ENCODE measurements at places on chromosomes 5 and 9.

DNA sequence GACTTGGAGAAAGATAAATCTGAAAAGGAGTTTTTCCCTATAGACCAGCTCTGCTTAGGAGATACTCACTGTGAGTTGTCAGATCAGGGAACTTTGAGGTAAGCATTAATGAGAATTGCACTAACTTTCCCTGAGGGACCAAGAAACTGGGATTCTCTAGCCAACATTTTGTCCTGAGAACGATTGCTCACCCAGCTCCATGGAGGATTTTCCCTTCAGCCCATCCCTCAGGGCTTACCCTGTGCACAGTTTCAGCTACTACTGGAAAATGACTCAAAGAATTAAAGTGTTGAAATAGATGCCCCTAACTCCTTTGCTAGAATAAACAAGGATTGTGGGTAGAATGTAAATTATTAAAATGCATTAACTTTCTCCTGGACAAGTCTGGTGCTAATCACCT lies 237.2 kb upstream of the IL12B start:
- DNase-seq: no peak

- no peak for DNase-seq
Observed at GRCh38 chr5:36301858-36302603, at the start of gene RANBP3L. Gene RANBP3L (minus strand): TSS chr5:36301902. CDS start chr5:36301416, 486 bp downstream.

- DNase-seq: no peak
Observed at GRCh38 chr9:121956808-121957207, 136.3 kb downstream of the TTLL11 start.

DNA sequence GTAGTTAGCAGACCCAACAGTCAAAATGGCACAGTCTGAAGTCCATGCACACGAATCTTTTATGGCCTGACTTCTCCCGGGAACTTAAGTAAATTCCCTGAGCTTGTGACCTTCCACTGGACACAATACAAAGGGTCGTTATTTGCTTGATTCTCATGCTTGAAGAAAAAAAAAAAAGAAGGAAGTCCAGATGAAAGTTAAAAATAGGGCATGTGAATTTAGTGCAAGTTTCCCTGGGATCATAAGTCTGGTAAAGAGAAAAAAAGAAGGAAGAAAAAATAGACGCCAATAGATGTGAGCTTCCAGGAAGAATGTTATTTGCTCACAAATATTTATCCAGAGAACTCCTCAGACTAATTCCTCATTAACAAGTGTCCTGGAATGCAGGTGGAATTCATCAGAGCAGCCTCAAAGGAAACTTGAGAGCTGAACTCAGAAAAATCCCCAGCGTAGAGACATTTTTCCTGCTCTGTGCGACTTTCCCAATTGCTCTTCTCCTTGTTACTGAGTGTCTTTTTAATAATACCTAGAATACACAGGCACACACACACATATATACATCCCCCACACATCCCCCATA lies 616.3 kb downstream of the EBF1 start:
- no peak for DNase-seq

DNA sequence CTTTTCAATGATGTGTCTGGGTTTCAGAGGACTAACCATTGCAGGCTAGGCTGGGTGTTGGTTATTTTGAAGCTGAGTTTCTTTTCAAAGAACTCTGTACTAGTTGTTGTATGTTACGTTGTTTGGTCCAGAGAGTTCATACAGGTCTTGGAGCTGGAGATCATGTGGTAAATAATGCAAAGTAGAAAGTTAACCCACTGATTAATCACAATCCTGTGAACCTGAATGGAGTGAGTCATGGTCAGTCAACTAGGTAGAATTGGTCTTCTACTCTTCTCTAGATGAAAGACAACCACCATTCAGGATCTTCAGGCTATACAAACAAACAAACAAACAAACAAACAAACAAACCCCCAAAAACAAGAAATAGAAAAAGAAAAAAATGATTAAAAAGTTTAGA lies 388.9 kb upstream of the ACTBL2 start:
- no peak for DNase-seq

GRCh38 chr9:35636135-35636876 lies 14.4 kb downstream of the SIT1 start:
- DNase-seq: no peak

DNA sequence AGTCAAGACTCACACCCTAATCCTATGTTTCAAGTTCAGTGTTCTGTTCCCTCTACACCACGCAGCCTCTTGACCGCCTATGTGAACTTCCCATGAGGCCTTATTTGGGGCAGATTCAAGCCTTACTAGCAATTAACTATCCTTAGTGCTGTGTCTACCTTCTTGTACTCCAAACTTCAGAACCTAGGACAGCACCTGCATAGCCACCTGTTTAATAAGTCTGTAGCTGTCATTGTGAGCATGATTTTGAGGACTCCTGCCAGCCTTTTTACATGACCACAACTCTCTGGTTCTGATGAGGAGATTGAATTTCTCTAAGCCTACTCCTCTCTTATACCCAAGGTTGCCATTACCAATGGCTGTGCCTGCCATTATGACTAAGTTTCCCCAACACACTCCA lies 50.8 kb upstream of the PCSK1 start:
- DNase-seq: peak; percentile 23

GRCh38 chr9:133738640-133739225 lies 581 bp upstream of the SARDH start:
- DNase-seq: no peak

DNA sequence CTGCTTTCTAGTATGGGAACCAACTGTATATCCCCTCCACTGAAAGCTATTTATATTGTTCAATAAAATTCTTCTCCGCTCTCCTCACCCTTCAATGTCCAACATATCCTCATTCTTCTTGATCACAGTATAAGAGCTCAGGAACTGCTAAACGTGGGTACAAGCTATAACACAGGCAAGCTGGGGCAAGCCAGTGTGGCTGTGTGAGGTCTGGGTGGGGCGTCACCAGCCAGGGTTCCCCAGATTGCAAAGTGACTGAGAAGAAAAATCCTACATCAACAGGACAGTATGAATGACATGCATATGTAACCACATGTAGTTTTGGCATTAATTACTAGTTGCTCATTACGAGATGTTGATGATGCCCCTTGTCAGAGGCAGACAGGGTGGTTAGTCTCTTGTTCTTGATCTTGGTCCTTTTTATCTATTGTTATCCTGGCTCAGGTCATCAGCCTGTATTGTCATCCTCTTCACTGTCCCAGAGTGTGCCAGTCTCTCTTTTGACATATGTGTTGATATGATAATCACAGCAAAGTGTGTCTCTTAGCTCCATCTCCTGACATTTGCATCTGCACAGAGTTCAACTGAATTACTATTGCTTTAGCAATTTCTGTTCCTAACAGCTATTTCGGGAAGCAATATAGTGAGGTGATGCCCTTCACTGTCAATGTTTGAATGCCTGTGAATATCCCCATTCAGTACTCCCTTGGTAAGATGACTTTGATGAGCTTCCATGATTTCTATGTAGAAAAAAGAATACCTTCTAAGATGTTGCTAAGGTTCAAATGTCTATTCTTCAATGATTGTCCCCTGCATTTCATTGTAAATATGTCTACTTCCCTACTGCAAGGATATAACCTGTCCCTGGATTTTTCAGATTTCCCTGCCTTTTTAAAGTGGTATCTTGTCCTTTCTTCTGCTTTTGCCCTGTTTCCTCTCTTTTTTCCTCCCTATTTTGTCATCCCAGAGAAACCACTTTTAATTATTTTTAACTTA lies 140.3 kb downstream of the MAT2B start:
- no peak for DNase-seq

GRCh38 chr9:132387133-132387532 lies 19.5 kb downstream of the TTF1 start:
- no peak for DNase-seq

DNA sequence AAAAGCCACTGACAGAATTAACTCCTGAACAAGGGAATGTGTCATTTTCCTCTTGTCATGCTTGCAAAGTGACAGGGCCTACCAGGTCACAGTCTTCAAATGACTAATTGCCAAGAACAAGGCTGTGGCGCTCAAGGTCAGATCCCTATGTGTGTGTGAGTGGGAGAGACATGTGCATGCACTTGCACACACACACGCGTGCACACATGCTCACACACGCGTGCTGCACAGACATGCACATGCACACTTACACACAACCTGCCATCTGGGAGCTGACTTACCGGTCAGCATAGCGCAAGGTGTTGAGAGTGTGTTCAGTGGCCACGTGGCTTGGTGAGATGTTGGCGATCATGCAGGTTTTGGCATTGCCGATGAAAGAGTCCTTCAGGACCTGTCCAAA lies 69.8 kb downstream of the KIF24 start:
- no peak for DNase-seq

DNA sequence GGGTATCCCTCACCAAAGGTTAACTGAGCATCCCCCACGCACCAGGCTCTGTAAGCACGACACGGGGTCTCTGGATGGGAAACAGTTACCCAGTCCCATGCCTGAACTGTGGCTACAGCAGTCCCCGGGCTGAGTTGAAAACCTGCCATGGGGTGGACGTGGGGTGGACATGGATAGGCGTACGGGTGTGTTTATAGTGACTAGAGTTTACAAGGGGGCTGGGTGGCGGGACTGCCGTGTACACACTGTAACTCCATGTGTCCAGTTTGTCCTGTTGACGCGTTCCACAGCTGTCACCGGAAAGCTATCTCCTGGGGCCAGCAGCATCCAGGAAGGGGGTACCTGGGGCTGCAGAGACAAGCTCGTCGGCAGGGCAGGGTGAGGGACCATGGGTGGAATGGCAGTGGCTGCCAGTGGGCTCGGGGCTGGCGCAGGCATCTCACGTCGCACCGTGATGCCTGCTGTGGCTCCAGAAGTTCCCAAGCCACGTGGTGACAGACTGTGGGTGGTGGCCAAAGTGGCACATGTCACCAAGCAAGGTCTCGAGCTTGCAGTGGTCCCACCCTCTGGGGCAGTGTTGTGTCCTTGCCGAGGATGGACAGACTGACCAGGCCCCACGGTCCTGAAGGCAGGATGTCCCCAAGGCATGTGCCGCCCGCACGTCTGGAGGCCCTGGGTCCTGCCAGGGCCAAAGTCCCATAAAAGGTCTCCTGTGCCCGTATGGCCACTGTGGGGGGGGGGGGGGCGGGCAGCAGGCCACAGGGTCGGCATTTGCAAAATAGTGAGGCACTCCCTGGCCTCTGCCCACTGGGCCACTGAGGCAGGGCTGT lies 29.3 kb upstream of the RNF130 start:
- DNase-seq: no peak

- no peak for DNase-seq
Observed at GRCh38 chr9:38286766-38287165, 105.7 kb upstream of the ALDH1B1 start.

GRCh38 chr9:89497257-89497963 lies 503 bp downstream of the SEMA4D start:
- no peak for DNase-seq

GRCh38 chr5:154575546-154576428 lies 97.8 kb upstream of the HAND1 start:
- DNase-seq: no peak

DNA sequence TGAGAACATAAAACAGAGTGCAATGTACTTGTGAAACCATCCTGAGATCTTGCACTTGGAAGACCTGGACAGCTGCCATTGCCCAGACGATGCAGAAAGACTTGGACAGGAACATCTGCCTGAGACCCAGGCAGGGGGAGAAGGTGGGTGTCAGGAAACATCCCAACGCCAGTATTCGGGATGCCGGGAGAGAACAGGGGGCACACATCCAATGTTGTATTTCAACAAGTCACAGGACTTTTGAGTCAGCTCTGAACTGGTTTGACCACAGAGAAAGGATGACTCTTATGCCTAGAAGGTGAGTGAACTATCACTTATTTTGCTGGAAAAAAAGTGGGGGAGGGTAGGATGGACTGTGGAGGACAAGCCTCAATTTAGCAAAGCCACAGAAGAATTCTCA lies 124.6 kb downstream of the ROR2 start:
- no peak for DNase-seq

- no peak for DNase-seq
Observed at GRCh38 chr9:98494852-98495251, 213.9 kb downstream of the GABBR2 start.

GRCh38 chr5:37791321-37791720 lies 48.5 kb downstream of the GDNF start:
- no peak for DNase-seq

GRCh38 chr9:12801663-12802062 lies 26.8 kb downstream of the LURAP1L start:
- no peak for DNase-seq

DNA sequence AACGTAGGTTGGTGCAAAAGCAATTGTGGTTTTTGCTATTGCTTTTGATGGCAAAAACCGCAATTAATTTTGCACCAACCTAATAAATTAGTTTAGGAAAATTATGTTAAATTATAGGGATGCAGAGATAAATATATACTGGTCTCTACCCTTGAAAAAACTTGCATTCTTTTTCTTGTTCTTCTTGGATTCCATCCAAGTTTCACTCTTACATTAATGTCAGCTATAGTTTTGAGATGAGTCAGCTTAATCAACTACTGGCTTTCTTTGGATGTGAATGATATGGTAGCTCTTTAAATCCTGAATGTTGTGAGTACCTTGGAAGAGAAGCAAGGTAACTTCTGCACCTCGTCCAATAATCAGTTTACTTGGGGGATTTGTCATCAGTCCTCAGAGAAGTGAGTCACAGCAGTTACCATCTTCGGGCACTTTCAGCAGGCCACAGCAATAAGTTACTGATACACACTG lies 549.0 kb upstream of the ZNF608 start:
- DNase-seq: no peak

DNA sequence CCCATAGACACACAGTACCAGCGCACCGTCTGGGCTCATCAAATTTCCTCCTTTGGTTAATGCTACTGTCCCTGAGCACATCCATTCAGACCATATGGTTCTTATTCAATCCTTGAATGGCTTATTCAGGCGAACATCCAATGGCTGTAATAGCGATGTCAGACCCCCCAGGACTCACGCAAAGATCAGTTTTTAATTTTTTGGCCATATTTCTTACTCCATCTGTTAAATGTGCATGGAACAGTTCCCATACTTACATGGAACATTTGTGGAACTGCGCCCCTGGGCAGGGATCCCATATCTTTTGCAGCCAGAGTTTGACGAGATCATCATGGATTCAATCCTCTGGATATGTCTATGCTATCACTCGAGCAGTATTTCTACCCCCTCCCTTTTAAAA lies 213.2 kb downstream of the ADAMTS6 start:
- no peak for DNase-seq

GRCh38 chr5:124302533-124302932 lies 443.9 kb downstream of the ZNF608 start:
- no peak for DNase-seq

DNA sequence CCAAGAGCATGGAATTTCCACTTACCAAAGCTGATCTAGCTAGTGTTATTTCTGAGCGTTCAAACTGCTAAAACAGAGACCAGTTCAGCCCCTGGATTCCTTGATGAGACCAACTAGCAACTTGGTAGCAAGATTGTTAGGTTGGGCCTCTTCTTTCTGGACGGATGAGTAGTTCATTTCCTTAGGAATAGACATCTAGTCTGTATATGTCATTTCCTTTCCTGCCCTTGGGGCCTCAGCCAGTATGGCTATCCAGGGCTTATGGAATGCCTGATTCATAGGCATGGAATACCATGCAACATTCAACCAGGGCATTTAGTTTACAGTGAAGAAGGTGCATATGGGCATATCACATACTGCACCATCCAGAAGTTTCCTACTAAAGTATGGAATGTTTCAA lies 14.5 kb upstream of the LPAR1 start:
- no peak for DNase-seq

- no peak for DNase-seq
Observed at GRCh38 chr5:143931986-143932385, 120.0 kb downstream of the HMHB1 start.

GRCh38 chr5:18984559-18985080 lies 1003.4 kb downstream of the CDH18 start:
- no peak for DNase-seq

- no peak for DNase-seq
Observed at GRCh38 chr5:68821056-68821455, 272.8 kb upstream of the SLC30A5 start.

Measured in activated CD4-positive, alpha-beta T cell treated with anti-CD3 and anti-CD28 coated beads, Interleukin-2, Interleukin-4, amounts not matched to agents 100 ng/mL and 50 ng/mL, durations not matched to agents 16 hours and 8 hours (primary cell).